ENCODE measurements at places on chromosomes 12 and 14. TPM values are rescaled to one million over a fixed set of nuclear protein-coding genes. Genes with fewer than 3 reads are reported as not detected.

The NTS gene
- 6.0 TPM for total RNA-seq

The PTPRO gene
- total RNA-seq, result 1.3 TPM

The EXOC3L4 gene
- total RNA-seq, result 1.6 TPM

The FOXA1 gene
- total RNA-seq, result not detected

The TSPAN9 gene
- total RNA-seq, result 22.0 TPM

The KLC1 gene
- total RNA-seq, result 219 TPM

The TTC9 gene
- under 0.01 TPM for total RNA-seq

The LRRK2 gene
- total RNA-seq, result 4.8 TPM

The AQP5 gene
- total RNA-seq, result 0.09 TPM

The SYT10 gene
- total RNA-seq, result not detected

The PLEKHH1 gene
- total RNA-seq, result 0.14 TPM

The IGF1 gene
- total RNA-seq, result 11.7 TPM

The ZFYVE26 gene
- total RNA-seq, result 15.4 TPM

The SMCO2 gene
- total RNA-seq, result 0.14 TPM

The CPNE6 gene
- not detected for total RNA-seq

The TAS2R30 gene
- total RNA-seq, result 2.9 TPM

The DNAI7 gene
- total RNA-seq, result 0.18 TPM

The ZNF891 gene
- total RNA-seq, result 0.92 TPM
